ENCODE measurements at places on chromosomes 6 and 20.
A peak's percentile ranks its signal among the peaks of the same experiment; 100 is the strongest.

DNA sequence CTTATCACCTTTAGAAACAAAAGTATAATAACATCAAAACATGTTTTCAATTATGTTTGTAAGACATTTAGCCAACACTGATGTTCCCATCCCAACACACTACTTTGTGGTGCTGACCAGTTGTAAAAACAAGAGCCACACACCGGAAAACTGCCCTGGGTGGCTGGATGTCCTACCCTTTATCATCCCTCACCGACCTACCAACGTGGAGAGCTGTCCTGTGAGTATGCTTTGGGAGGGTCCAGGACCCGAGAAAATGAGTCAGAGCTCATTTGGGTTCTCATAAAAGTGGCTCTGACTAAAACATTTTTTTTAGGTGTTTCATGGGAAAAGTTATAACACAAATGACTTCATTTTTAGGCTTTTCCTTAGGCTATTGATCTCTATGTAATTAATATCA, 29.3 kb upstream of the CTAGE9 start:
- peak; percentile 84 for DNase-seq

- no peak for DNase-seq
These were observed 46.9 kb upstream of the SMIM29 start for GRCh38 chr6:34295721-34296120.

- peak; percentile 49 for DNase-seq
These were observed 3.3 kb downstream of the ADGRB3 start for GRCh38 chr6:68638230-68638900.

DNA sequence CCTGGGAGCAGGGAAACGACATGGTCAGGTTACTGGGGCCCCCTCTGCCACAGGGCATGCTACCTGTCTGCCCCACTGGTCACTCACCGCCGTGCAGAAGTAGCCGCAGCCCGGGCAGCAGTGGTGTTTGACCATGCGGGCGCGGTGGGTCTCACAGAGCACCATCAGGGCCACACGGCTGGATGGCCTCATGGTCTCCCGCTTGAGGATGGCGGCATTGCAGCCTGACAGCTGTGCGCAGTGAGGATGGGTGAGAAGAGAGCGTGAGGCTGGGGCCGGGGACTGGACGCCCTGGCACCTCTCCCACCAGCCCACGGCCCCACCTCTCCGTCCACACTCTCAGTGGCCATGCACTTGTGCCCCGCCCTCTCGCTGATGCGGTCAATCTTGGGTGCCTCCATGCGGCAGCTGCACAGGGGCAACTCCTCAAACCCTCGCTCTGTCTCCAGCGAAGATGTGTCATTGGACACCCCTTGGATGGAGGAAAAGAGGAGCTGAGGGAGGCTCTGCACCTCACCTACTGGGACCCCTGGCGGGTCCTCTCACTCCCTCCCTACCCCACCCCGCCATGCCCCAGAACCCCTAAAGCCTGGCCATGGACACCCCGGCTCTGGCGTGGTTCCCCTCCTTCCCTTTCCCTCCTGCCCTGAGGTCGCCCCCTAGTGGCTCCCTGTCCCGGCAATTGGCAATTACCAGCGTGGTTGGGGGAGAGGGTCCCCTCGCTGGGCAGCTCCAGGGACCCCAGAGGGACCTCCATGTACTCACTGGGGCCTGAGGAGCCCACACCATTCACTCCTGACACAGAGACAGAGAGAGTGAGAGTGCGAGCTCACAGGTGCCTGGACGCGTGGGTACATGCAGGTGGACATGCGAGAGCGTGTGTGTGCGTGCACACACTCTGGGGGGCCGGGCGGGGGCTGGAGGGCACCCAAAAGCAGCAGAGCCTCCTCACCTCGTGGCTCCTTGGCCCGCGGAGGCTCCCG, 8.9 kb downstream of the EHMT2 start:
- peak; percentile 40 for DNase-seq

- no peak for DNase-seq
These were observed 33.8 kb downstream of the PHACTR1 start for GRCh38 chr6:12750416-12750815.

GRCh38 chr20:17897566-17898307, 70.9 kb downstream of the SNX5 start:
- DNase-seq: peak; percentile 13

GRCh38 chr6:35512740-35513139, at the start of gene TULP1:
TSS of gene TULP1 (minus strand) at chr6:35512896. CDS start at chr6:35512858, 38 bp downstream.
- no peak for DNase-seq

DNA sequence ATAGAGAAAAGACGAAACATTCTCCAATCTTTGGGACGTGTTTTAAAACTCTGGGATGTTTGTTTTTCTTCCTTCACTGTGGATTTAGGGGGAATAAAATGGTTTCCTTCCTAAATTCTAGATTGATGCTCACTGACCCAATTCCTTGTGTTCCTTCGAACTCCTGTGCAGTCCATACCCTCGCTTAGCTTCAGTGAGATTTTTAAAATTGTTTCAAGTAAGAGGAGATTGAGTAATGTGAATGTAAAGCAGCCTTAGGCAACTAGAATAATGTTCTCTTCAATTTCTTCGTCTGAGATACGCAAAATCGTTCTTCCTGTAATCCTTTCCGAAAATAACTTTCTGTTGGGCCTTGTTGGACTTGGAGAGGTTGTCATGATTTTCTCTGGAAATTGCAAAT, 2.6 kb upstream of the VGLL2 start:
- DNase-seq: no peak

GRCh38 chr6:145743332-145743731, 8.0 kb upstream of the EPM2A start:
- no peak for DNase-seq

DNA sequence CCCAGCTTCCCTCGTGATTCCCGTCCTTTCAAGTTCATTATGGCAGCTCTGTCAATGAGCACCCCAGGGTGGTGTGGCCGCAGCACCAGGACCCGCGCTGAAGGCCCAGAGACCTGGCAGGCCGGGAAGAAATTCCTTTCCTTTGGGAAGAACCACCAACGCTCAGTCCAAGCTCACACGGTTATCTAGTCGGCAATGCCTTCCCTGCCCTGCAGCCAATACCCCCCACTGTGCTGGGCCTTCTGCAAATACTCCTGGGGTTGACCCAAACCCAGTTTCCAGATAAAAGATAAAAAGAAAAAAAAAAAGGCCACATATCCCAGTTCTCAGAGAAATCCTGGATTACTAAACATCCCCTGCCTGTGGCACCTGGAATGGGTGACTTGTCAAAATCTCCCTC, 28.7 kb downstream of the PXDC1 start:
- DNase-seq: no peak

GRCh38 chr6:94133106-94133505, 713.7 kb upstream of the EPHA7 start:
- DNase-seq: no peak

- DNase-seq: no peak
These were observed 59.6 kb upstream of the CDH4 start for GRCh38 chr20:61192337-61192950.

DNA sequence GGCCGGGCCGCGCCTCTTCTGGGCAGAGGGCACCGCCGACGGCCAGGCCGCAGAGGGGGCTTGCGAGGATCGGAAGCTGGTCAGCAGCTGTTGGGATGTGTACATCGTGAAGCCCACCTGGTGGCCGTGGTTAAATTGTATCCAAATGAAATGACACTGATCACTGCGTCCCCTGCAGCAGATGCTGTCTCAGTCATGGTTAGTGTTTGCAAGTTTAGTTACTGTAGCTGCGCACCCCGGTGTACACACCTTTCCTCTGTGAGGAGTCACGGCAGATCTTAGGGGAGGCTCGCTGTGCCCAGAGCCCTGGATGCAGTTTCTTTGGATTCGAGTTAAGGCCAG, 653 bp downstream of the NAA20 start:
- peak; percentile 50 for DNase-seq

GRCh38 chr20:59933296-59933848, at the start of gene SYCP2:
TSS of gene SYCP2 (minus strand) at chr20:59933637. CDS start at chr20:59922413, 11,224 bp downstream.
- peak; percentile 61 for DNase-seq

GRCh38 chr6:35093783-35094182, 47.4 kb downstream of the TCP11 start:
- no peak for DNase-seq

DNA sequence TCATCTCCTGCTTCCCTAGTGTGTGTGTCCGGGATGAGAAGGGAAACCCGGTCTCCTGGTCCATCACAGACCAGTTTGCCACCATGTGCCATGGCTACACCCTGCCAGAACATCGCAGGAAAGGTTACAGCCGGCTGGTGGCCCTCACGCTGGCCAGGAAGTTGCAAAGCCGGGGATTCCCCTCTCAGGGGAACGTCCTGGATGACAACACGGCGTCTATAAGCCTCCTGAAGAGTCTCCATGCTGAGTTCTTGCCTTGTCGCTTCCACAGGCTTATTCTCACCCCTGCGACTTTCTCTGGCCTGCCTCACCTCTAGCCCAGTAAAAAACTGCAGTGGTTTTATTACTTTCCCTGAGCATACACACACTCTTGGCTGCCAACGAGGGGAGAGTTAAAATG, 23.9 kb upstream of the C6orf141 start:
- no peak for DNase-seq

GRCh38 chr6:161300823-161301222, 27.0 kb upstream of the AGPAT4 start:
- peak; percentile 37 for DNase-seq

DNA sequence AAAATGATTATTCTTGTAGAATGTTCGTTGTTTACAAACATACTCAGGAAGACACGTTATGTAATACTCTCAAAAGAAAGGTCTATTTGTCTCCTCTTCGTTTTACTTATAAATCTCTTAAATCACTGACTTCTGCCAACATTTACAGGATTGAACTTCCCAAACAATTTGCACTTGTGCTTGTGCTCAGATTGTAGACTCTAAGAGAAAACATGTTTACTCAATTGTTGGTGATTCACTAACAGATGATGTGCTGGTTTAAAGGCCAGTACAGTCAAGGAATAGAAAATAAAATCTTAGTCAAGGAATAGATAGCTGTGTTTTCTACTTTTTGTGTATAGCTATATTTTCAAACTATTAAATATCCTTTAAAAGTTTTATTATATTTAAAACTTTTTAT, 172.8 kb downstream of the GJA1 start:
- DNase-seq: peak; percentile 33

GRCh38 chr6:82270881-82271635, 23.5 kb upstream of the IBTK start:
- peak; percentile 64 for DNase-seq

DNA sequence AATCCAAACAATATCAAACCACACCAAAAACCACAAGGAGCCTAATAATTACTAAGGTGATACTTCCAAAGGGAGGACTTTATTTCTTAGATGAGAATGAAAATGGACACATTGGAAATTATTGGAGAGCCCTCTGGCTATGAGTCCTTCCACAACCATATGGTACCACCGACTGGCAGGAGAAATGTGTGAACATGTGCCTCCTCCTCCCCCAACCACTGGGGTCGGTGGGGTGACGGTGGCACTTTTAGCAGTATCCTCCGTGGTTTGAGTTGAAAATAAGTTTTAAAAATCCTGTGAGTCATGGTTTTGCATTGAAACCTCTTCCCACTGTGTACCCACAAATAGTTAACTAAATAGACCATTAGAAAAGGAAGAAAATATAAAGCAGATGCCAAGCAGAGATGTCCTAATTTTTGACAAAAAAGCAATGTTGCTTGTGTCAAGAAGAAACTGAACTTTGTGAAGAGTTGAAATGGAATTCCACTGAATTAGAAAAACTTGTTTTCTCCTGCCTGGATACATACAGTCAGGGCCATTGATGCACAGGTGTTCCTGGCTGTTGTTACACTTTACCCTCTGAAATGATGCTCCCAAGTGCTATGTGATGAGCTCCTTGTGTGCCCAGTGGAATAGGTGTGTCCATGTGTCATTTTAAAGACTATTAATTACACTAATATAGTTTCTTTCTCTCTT, 3.2 kb downstream of the EDN1 start:
- no peak for DNase-seq

DNA sequence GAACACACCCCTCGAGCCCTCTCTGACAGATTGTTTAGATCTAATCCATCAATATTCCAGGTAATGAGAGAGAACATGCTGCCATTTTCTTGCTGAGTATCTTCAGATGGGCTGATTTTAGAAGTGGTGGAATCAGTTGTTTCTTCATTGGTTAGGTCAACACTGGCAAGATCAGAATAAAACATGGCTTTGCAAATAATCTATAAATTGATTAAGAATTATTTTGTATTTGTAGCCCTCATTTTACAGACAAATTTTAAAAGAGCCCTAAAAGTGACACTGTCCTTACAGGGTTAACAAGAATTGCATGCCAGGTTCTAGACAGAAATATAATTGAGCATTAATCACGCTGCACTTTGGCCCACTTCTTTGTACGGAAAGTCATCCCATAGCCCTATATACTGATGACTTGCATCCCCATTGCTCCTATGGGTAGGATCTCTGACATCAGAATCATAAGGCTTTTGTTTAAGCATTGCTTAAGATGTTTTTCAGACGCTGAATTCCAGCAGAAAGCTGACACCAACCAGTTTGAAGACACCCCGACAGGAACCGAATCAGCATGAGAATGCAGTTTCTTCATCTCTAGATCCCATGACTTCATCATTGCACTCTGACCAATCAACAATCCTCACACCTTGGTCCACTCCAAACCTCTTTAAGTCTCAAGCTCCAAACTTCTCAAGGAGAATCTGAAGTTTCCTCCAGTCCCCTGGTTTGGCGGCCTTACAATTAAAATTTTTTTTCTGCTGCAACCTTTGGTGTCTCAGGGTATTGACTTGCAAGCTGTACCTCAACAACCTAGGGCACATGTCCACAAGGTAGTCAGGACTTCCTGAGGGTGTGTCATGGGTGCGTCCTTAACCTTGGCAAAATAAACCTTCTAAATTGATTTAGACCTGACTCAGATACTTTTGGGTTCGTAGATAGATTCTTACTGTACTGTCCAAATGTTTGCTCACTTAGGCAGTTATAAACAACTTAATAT, 7.8 kb downstream of the TDP2 start:
- DNase-seq: peak; percentile 91

GRCh38 chr6:147158881-147159280, 45.3 kb upstream of the STXBP5 start:
- DNase-seq: no peak

DNA sequence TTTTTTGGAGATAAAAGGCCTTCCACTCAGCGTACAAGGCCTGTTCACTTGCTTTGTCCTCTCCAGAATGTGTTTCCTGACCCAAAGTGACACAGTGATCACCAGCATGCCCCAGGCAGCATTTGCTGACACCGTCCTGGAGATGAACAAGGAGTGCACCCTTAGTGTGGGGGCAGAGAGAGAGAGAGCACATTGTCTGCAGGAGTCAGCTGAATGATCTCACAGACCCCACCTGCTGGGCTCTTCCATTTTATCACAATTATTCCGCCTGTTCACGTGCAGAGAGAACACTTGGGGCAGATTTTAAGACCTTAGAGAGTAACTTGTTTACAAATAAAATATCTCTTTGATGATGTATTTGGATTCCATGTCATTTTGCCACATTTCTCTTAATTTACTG, 22.4 kb upstream of the MAS1L start:
- DNase-seq: no peak
